SK-N-DZ (cell line): ENCODE measurements at places on chromosomes 7 and 10.

DNA sequence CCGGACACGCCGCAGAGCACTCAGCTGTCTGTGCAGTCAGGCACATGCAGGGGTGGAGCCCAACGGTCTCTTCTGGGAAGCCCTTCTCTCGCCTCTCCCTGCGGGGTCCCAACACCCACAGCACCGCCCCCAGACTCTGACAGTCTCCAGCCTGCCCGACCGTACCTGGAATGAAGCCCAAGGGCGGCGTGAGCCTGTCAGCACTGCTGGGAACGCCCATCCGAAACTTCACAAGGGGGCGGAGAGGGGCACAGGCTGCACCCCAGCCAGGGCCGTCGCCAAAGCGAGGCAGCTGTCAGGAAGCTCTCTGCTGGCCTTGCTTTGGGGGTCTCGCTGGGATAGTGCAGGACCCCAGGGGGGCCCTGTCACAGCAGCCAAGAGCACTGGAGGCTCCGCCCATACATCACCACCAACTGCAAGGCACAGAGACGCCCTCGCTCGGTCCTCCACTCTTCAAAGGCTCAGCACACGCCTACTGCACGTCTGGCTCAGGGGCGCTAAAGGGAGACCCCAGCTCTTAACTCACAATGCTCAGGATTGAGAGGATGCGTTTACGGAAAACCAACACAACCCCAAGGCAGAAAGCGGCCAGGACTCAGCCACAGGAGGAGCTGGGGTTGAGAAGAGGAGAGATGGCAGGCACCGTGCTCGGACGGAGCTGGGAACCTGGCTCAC lies 30.9 kb downstream of the MAD1L1 start:
- DNase-seq = no peak

GRCh38 chr7:88396295-88396947 lies 89.7 kb upstream of the STEAP4 start:
- no peak for DNase-seq

GRCh38 chr10:26368463-26368862 lies 69.7 kb upstream of the APBB1IP start:
- DNase-seq = no peak

- no peak for DNase-seq
Observed at GRCh38 chr10:95196046-95196445, 2.0 kb downstream of the ACSM6 start.

DNA sequence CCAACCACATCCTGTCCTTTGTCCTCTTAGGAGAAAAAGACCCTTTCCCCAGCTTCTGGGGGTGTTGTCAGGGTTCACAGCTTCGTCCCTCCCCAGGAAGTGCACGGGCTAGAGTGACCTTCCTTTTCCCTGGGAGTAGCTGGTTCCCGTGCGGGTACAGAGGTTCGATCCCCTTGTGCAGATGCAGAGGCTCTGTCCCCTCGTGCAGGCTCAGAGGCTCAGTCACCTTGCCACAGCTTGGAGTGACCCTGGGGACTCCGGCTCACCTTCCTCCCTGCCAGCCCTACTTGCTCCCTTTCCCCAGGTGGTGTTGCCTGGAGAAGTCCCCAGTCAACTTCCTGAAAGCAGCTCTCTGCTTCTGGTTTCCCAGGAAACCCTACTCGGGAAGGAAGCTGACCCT lies 60.0 kb upstream of the TCERG1L start:
- no peak for DNase-seq

DNA sequence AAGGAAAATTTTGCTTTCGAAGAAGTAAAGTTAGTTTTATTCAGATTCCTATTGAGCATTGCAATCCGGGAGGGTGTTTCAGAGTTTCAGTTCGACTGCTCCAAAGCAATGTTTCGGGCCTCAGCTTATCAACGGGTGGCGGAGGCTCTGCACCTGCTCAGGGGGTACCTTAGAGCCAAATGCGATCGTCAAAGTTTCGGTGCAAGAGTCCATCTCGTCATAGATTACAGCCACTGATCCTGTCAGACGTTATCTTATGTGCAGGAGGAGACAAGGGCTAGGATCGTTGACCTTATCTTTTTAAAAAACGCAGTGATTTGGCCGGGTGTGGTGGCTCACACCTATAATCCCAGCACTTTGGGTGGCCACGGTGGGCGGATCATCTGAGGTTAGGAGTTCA lies 3.8 kb upstream of the COX19 start:
- no peak for DNase-seq

DNA sequence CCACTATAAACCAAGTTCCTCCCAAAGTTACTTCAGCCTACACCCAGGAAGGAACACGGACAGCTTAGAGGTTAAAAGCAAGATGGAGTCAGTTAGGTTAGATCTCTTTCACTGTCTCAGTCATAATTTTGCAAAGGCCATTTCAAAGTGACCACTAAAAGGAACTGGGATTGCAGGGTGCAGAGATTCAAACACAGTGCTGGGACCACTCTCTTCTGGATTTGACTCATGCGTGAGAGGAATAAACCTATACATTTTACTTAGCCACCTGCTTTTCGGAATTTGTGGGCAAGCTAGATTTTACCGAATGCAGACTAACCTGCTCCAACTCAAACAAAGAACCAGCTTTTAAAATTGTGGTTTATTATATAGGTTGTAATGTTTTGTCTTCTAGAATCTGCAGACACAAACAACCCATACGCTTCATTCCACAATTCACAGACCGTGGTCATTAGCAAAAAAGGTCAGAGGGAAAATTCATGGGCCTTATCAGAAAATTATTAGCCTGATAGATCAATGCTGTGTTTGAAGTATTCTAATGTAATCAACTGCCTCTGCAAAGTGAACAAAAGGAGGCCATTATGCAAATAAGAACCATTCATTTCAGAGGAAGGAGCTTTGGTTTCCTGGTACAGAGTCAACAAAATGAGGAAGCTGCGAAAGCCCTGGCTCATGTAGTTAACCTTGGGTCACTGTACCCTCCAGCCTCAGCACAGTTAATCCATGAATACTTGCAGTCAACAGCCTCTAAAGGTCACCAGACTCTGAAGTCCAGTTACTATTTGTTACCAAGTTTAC lies 342.7 kb upstream of the KLF6 start:
- no peak for DNase-seq

GRCh38 chr10:14926061-14926470 lies 27.8 kb downstream of the DCLRE1C start:
- DNase-seq = no peak

GRCh38 chr7:91414734-91415133 lies 150.5 kb downstream of the FZD1 start:
- DNase-seq = no peak

DNA sequence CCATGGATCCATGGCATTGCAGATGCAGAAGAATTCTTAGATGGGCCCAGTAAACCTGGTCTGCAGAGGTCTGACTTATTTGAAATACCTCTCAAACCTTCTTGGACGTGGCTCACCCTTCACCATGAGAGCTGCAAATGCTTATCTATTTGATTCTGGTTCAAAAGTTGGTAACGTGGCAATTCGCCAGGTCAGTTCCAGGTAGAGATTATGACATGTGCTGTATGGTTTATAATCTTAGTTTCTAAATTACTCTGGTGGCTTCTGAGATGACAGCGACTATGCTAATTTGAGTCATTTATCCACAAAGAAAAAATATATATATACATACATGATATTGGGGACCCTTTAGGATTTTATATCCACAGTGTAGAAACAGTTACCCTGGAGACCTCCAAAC lies 68.8 kb downstream of the NRP1 start:
- no peak for DNase-seq

DNA sequence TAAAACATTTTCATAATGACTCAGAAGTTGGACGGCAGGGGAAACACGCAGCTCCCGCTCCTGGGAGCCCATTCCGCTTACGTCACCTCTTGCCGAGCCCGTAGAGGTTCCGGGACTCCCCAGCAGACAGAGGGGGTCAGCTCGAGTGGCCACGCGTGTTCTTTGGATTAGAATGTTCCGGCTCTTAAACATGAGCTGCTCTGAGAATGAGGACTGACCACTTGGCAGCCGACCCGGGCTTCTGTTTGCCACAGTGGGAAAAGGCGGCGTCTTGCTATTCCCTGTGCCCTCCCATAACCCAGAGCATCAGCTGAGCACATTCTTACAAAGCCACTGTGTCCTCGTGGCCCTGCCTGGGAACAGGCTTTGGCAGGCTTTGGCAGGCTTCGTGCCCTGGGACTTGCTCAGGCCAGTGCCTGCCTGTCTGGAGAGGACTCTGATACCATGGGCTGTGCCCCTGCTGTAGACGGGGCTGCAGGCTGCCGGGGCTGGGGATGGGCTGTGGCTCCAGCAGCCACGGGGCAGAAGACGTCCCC lies 40.1 kb downstream of the PFKP start:
- no peak for DNase-seq

DNA sequence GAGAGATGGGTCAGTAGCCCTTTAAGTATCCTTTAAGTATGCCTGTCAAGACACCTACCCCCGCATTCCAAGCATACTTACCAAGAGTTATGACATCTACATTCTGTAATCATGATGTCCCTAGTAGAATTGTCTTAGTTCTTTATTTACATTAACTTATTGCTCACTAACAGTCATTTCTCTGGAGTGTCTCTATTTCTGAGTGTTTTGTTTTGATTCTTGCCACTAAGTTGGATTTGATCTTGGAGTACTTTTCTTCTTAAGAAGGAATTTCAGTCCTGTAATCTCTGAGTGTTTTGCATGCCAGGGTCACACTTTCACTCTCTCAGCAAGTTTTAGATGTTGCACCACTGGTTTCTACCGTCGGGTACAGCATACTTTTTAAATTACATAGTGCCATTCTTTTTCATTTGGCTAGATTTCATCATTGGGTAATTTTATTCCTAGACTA lies 1053.9 kb downstream of the KCNMA1 start:
- DNase-seq = no peak

DNA sequence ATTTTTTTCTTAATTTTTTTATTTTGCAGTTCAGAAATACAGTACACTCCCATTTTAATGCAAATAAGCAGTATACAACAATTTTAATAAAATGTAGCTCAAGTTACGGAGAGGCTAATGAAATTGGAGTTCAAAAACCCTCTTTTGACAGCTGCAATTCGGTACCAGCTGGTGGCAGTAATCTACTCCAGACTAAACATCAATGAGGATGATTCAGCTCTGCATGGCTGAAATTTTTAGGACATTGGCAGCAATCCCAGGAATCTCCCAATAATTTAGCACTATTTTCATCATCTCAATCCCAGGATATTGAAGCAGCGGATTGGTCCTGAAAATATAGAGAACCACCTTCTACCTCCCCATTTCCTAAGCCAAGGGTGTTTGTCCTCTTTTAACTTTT lies 278.8 kb downstream of the CACNA2D1 start:
- no peak for DNase-seq

DNA sequence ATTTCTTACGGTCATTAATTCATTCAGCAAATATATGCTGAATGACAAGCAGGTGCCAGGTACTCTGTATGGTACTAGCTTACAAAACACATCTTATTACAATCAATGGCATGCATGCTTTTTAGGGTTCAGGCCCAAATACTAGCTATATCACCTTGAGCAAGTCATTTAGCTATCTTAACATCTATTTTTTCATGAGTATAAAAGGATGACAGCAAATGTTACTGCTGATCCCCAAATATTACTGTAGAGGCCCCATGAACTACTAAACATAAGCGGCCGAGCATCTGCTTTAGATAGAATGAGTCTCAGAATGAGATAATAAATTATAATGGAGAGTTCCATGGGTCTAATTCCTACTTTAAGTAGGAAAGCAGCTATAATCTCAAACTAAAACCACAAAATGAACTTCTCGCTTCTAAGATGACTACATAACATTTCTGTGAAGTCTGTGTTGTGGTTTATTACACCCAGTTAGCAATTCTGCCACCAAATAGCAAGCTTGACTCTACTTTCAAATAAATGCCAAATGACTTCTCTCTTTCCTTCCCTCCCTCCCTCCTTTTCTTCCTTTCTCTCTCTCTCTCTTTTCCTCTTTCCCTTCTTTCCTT lies 113.7 kb upstream of the LRRN3 start:
- DNase-seq = no peak

GRCh38 chr7:24349339-24349738 lies 65.3 kb downstream of the NPY start:
- DNase-seq = peak; percentile 20

DNA sequence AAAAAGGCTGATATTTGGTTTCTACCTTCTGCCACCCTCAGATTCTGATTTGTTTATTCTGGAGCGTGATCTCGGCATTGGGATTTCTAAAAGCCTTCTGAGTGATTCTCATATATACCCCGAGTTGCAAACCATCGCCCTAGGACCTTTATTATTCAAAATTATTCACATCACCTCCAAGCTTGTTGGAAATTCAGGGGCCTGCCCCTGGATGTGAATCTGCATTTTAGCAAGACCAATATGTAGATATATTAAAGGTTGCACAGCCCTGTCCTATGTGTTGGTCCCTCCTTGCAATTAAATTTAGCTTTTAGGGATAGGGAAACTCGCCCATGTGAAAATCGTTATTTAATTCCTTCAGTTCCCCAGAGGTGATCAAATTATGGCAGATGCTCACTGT lies 9.0 kb upstream of the CHN2 start:
- DNase-seq = no peak

- DNase-seq = no peak
Observed at GRCh38 chr7:104943502-104944343, 70.3 kb upstream of the KMT2E start.

GRCh38 chr10:35903021-35903420 lies 260.9 kb upstream of the FZD8 start:
- no peak for DNase-seq

DNA sequence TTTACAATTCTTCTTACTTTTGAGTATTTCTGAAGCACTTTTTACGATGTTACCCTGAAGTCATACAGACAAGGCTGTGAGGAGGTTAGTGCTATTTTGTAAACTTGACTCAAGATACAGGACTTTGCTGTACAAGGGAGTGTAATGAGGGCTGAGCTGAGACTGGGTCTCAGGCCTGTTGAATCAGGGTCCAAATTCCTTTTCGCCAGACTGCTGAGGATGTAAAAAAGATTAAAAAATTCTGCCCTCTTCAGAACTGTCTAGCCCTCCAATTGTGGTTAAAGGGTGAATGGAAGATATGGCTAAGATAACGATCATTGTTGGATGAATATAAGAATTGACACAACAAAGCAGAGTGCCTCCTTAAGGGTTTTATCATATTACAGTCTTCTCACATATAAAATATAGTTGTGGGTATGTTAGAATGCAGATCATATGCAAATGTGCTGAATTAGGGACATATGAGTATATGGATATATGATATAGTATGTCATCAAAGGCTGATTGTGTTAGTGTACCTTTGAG lies 165.4 kb downstream of the SUGCT start:
- DNase-seq = no peak

DNA sequence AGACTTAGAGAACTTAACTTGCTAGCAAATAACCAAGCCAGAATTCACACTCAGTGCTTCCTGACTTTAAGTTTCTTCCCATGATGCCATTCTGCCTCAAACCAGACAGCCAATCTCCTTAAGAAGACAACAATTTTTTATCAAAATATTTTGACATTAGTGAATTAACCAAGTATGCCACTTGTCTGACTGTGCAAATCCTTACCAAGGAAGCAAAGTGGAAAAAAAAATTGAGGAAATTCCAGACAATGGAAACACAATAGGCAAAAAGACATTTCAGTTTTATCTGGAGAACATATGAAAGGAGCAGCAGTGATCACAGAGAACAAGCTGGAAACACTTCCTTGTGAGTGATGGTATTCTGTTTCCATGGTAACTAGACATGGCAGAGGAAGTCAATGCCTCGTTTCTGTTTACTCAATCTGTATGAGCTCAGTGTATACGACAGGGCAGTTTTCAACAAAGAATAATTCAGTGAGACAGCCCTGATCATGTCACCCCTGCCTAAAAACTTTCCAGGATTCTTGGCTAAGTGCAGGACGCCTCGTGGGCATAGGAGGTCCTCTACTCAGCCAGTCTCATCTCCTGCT lies 114.2 kb downstream of the DYNC1I1 start:
- DNase-seq = peak; percentile 16

GRCh38 chr10:118978316-118978997 lies 51.1 kb upstream of the NANOS1 start:
- no peak for DNase-seq

GRCh38 chr7:149721084-149721601 lies 52.2 kb downstream of the ZNF467 start:
- DNase-seq = no peak
